ENCODE measurements at places on chromosomes 7 and 10. TPM values are rescaled to one million over a fixed set of nuclear protein-coding genes. Genes with fewer than 3 reads are reported as not detected.

Gene PON3
- total RNA-seq = not detected

Gene COPG2
- total RNA-seq = 6.1 TPM

Gene WDR37
- total RNA-seq = 31.6 TPM

DNA sequence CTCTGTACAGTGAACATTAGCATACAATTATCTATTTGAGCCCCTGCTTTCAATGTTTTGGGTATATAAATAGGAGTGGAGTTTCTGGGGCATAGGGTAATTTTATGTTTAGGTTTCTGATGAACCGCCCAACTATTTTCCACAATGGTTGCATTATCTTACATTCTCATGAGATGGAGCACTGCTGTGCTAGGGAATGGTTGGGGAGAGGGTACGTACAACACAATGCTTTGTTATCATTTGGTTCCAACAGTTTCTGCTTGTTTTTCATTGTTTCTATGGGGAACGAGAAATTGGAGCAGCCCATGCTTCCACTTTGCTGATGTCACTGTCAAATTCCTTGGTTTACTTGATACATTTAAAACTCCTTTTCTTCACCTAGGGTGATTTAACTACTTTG lies 1115.3 kb downstream of the REEP3 start:
- DNase-seq = no peak

DNA sequence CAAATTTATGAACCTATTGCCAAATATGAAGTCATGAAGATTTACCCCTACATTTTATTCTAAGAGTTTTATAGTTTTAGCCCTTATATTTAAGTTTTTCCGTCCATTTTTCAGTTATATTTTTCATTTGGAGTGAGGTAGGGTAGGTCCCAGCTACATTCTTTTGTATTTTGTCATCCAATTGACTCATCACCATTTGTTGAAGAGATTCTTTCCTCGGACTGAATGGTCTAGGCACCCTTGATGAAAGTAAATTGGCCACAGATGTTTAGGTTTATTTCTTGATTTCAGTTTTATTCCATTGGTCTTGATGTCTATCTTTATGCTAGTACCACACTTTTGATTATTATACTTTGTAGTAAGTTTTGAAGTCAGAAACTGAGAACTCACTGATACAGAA lies 22.7 kb downstream of the CYP2C19 start:
- no peak for DNase-seq

- DNase-seq = no peak
Measured at GRCh38 chr7:157609932-157610640, 273.3 kb downstream of the DNAJB6 start.

- no peak for DNase-seq
Measured at GRCh38 chr7:70032649-70033048, 434.4 kb downstream of the AUTS2 start.

DNA sequence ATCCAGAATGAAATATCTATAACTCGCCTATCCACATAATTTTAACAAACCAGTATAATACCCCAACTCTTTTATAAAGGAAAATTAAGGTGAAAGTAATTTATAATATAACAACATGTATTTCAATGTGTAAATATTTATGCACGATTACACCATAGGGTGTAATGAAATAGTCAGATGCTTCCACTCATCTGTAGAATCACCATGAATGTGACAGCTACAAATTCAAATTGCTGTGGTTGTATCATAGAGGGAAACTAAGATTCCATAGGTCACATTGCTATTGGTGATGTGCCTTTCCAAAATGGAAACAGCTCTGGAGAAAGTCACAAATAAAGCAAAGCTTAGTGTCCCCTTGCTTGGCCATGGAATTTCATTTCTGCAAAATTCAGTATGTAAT lies 95.7 kb downstream of the CPED1 start:
- no peak for DNase-seq

DNA sequence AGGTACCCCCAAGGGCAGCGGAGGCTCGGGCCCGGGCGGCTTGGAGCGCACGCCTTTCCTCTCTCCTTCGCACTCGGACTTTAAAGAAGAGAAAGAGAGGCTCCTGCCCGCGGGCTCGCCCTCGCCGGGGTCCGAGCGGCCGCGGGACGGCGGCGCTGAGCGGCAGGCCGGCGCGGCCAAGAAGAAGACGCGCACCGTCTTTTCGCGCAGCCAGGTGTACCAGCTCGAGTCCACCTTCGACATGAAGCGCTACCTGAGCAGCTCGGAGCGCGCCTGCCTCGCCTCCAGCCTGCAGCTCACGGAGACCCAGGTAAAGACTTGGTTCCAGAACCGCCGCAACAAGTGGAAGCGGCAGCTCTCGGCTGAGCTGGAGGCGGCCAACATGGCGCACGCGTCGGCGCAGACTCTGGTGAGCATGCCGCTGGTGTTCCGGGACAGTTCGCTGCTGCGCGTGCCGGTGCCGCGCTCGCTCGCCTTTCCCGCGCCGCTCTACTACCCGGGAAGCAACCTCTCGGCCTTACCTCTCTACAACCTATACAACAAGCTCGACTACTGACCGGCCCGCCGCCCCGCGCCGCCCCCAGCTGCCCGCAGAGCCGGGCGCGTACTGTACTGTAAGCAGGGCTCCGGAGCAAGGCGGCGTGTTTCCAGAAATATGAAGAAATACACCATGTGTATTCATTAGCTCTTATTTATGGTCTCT lies 1.8 kb downstream of the HMX2 start:
- peak; percentile 64 for DNase-seq

DNA sequence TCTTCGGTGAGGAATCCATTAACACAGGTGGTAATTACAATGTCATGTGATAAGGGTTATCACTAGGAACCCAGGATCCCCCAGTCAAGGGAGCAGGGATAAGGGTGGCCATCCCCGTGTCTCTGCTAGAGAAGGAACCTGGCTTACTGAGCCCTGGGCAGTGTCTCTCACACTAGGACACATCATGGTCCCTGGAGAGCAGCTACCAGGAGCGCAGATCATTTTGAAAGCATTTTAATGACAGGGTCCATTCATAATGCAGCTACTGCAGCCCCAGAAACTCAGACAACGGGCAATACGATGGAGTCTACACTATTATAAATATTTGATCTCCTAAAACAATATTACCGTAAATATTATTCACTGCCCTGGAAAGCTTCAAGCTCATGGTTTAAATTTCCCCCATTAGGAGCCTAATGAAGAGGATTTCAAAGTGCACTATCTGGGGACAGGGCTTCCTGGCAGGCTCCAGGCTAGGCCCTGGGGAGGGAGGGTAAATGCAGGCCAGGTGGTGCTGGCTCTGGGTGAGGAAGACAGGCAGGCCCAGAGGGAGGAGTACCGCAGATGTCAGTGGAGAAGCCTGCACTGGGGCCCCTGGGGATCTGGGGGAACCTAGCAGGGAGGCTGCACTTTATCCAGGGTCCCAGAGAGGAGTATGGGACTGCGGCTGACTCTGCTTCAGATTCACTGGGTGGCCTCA lies 52.6 kb upstream of the LOXL4 start:
- DNase-seq = no peak
